ENCODE measurements at places on chromosomes 2 and 18.
A peak's percentile ranks its signal among the peaks of the same experiment; 100 is the strongest.

DNA sequence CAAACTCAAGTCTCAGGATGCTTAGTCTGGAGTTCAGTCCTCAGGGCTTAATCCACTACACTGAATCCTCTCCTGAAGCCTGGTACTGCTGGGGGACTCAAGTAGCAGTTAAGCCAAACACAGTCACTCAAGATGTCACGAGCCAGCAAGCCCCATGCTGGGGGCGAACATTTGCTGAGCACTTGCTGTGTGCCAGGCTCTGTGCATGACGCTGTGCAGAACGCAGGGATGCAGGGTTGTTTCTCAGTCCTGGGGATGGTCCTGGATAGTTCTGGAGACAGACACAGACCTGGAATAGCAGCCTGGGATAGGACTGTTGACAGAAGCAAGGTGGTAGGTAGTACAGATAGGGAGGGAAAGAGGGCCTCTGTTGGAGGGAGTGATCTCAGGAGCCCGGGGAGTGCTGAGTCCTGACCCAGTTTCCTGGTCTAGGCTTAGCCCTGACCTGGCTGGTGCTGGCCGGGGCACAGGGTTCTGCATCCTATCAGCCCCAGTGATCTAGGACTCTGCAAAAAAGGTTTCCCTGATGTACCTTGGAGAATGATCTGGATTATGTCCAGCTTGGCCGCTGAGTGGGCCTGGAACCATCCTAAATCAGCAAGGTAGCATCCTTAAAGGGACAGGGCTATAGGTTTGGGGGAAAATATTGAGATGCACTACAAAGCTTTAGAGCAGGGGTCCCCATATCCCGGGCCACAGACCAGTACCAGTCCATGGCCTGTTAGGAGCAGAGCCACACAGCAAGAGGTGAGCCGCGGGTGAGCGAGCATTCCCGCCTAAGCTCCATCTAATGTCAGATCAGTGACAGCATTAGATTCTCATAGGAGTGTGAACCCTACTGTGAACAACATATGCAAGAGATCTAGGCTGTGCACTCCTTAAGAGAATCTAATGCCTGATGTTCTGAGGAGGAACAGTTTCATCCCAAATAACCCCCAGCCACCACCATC lies 54.7 kb upstream of the OTOF start:
- DNase-seq = no peak

GRCh38 chr18:51941999-51942398 lies 398.0 kb upstream of the DCC start:
- DNase-seq = no peak

DNA sequence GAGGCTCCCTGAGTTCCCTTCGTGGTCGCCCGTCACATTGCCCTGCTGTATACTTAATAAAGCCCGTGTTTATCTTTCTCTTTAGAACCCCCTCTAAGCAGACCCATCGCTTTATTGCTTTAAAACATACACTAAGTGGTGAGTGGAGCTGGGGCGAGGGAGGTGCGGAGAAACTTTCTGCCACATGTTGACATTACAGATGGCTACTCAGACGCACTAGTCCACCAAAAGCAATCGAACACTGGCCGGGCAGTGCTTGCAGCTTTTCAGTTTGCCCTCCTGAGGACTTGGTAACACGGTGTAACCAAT lies 859 bp upstream of the COLEC12 start:
- no peak for DNase-seq

DNA sequence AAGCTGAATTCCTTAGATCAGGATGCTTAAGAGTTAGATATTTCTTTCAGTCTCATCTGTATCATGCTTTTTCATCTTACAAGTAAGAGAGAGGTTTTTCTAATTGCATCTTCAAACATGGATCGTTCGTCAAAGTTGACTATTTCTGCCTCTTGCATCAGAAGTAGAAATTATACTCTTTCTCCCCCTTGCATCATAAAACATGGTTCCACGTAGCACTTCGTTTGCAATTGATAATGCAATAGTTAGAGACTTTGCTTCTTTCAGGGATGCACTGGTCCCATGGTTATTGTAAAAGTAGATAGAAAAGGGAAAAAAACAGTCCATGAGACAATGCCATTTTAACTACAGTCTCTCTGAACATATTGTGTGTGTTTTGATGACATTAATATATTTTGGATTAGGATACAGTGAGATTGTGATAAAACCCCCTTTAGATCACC lies 75.1 kb upstream of the PARD3B start:
- DNase-seq = no peak

DNA sequence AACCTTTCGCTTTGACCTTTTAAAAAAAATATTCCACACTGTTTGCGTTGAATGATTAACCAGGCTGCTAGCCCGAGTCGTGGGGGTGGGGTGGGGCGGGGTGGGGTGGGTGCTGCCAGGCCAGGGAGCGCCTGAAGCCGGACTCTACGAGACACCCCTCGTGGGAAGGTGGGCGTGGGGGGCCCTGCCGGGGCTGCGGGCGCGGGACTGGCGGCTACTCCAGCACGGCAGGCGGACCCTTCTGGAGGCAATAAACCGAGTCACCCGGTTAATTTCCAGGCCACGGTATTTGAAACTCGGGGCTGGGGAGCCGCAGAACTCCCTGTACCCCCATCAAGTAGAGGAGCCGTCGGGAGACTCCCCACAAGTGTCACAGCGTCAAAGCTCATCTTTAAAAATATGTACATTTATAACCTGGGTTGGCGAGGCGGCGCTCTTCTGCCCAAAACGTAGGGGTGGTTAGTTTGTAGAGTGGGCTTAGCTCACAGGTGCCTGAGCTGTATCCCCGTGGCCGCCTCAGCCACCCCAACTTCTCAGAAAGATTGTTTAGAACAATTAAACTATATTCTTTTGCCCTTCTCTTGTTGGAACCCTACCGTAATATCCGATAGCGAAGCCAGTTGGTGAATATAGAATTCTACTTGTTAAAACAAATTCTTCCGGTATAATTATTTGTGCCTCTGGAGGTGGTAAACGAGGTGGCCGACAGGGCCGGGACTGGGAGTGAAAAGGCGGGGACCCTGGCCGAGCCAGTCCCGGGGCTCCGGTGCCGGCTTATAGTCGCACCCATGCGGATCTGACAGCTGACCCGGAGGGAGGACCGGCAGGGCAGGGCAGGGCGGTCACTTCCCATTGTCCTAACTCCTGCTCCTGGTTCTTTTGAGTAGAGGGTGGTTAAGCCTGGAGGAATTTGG lies 1.4 kb downstream of the B3GNT2 start:
- peak; percentile 13 for DNase-seq

DNA sequence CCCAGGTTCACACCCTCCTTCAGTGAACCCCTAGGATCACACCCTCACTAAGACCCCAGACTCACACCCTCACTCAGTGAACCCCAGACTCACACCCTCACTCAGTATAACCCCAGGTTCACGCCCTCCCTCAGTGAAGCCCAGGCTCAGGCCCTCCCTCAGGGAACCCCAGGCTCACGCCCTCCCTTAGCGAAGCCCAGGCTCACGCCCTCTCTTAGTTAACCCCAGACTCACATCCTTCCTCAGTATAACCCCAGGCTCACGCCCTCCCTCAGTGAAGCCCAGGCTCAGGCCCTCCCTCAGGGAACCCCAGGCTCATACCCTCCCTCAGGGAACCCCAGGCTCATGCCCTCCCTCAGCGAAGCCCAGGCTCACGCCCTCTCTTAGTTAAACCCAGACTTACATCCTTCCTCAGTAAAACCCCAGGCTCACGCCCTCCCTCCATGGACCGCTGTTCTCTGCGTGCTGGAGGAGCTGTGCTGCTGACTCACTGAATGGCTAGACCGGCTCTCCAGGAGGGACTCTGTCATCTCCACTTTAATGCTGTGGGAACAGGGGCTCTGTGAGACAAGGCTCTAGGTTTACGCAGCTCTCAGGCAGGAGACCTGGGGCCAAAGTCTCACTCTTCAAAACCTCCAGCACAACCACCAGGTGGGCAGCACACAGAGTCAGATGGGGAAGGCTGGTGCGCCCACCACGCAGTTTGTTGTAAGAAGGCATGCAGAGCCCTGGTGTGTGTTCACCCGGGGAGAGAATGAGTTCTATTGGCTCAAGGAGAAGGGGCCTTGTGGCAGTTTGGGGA lies 506.9 kb upstream of the MYT1L start:
- DNase-seq = no peak

DNA sequence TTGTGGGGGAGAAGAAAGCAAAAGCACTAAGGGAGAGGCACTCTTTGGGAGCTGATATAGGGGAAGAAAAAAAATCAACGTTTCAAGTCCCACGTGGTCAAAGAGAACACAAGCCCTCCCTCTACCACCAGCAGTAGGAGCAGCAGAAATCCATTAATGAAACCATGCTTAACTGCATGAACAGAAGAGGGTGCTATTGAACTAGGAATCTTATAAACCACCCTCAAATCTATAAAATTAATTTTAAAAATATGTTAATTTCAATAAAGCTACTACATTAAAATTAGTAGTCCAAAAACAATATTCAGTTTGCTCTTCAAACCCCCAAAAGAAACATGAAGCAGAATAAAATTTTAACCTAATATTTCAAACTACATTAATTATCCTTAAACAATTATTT lies 147.8 kb downstream of the TMEM18 start:
- peak; percentile 19 for DNase-seq

GRCh38 chr2:101251844-101252407 lies 760 bp upstream of the CNOT11 start:
- DNase-seq = no peak

GRCh38 chr18:45854036-45854586 lies 28.6 kb downstream of the SIGLEC15 start:
- DNase-seq = no peak

GRCh38 chr18:73711256-73711655 lies 436.4 kb downstream of the FBXO15 start:
- DNase-seq = no peak

DNA sequence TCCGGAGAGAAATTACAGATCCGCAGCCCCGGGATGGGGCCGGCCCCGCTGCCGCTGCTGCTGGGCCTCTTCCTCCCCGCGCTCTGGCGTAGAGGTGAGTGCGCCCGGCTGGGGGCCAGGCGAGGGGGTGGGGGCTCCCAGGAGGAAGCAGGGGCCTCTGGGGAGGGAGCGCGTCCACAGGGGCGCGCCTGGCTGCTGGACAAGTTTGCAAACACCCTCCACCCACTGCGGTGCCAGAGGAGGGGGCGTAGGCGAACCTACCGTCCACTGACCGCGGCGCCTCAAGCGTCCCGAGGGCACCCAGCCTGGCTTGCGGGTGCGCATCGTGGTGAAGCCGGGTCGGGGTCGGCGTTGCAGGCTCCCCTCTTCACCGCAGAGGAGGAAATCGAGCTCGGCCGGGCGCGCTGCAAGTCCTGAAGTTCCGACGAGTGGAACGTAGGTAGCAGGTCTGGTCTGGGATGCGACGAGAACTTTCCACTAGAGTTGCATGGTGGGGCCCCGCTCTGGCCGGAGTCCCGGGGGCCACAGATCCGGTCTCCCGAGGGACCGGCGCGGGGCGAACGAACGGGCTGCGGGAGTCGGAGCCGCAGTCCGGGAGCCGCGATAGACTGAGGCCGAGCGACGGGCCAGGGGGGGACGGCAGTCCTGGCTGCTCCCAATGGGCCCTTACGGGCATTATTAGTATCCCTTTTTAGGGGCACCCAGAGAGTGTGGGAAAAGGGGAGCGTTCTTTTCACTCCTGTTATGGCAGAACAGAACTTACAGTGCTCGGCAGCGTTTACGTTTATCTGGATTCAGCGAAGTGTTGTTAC lies 502 bp downstream of the MERTK start:
- no peak for DNase-seq

DNA sequence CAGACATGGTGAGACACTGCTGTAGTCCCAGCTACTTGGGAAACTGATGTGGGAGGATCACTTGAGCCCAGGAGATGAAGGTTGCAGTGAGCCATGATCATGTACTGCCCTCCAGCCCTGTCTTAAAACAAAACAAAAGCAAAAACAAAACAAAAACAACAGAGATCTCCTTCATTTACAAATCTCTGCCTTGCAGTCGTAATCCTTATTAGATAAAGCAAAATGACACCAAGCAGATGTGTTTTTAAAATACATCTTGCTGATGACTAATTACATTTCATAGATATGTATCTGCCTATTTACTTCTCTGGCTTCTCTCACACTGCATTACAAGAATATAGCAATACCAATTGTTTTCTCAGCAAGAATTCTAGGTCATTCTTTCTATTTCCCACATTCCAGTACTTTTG lies 22.8 kb downstream of the NFE2L2 start:
- no peak for DNase-seq

GRCh38 chr2:120231974-120232635 lies 8.9 kb upstream of the TMEM185B start:
- DNase-seq = peak; percentile 56

- no peak for DNase-seq
Measured at GRCh38 chr2:62216113-62216512, 20.2 kb downstream of the B3GNT2 start.

GRCh38 chr18:54130177-54130576 lies 94.3 kb downstream of the MBD2 start:
- no peak for DNase-seq

- DNase-seq = no peak
Measured at GRCh38 chr2:52139241-52139640, 1107.3 kb upstream of the NRXN1 start.

DNA sequence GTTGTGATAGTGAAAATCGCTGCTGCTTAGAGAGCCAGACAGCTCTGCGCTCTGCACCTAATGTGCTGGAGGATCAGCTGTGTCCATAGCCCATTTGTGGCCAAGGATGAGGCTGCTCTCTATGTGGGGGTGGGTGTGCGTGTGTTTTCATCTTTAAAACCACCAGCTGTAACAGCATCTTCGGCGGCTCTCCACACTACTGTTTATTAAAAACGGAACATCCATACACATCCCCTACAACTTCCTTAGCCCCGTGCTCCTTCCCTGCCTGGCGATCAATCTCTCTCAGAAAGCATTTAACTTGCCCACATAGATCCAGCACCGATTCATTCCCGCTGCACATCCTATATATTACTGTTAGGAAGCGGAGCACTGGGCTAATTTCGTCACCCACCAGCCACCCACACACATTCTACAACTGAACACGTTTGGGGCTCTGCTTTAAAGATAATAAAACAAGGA lies 1.6 kb downstream of the CELF4 start:
- no peak for DNase-seq

DNA sequence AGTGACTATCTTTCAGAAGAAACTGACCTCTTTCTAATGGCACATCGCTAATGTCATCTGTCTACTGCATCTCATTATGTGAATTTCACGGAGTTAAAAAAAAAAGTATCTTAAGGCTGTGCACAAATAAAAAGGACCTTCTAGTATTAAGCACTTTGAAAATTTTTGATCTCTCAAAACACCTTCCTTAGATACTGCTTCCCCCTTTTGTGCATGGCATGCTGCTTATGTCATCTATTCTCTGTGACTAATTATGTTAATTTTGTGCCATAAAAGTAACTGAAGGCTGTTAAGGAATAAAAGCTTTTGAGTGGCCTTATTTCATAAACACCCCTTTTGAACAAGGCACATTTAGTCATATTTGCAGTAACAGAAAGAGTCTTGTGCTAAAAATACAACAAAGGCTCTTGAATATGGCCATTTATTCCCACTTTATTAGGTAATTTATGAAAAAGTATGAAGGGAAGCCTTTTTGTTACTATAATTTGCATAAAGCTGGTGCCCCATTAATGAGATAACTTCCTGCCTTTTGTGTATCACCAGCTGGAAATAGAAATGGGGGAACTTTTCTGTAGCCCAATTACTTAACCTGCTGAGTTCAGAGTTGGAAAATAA lies 1412.0 kb upstream of the ZEB2 start:
- no peak for DNase-seq
